ENCODE measurements at places on chromosomes 11 and 22.

GRCh38 chr11:67604815-67605214 lies 1.9 kb upstream of the NDUFV1 start:
- DNase-seq, result no peak

- DNase-seq, result peak; percentile 93
These were observed 56.3 kb upstream of the SLC5A12 start for GRCh38 chr11:26778000-26778757.

- no peak for DNase-seq
These were observed 97.7 kb downstream of the TEAD1 start for GRCh38 chr11:12771875-12772274.

GRCh38 chr11:45021001-45021400 lies 70.3 kb upstream of the TP53I11 start:
- DNase-seq, result no peak

DNA sequence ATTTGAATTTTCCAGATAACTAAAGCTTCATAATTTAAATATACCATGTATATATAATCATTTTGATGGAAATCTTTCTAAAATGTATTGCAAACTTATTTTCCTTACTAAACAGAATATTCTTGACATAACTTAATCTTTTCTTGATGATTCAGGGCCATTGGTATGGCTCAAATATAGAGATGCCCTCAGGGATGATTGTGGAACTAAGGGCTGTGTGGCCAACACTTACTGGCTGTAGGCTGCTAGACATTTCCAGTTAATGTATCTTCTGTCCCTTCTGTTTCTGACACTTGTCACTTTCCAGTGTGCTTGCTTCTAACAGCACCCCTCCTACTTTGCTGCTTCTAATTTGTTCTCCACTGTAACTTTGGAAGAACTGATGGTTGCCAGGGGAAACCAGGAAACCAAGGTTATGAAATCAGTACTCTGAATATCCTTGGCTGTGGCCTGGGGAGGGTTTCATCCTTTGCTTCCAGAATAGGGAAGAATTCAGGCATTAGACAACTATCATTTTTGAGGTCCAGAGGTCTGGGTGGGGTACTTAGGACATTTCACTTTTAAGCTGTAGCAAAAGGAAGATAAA lies 697.2 kb downstream of the ETS1 start:
- DNase-seq, result peak; percentile 17

GRCh38 chr22:23790819-23791737 lies 4.3 kb downstream of the SMARCB1 start:
- peak; percentile 29 for DNase-seq

GRCh38 chr11:20474882-20475517 lies 87.5 kb downstream of the PRMT3 start:
- DNase-seq, result no peak

- peak; percentile 73 for DNase-seq
These were observed 42.4 kb downstream of the ADAMTS8 start for GRCh38 chr11:130386056-130386455.

DNA sequence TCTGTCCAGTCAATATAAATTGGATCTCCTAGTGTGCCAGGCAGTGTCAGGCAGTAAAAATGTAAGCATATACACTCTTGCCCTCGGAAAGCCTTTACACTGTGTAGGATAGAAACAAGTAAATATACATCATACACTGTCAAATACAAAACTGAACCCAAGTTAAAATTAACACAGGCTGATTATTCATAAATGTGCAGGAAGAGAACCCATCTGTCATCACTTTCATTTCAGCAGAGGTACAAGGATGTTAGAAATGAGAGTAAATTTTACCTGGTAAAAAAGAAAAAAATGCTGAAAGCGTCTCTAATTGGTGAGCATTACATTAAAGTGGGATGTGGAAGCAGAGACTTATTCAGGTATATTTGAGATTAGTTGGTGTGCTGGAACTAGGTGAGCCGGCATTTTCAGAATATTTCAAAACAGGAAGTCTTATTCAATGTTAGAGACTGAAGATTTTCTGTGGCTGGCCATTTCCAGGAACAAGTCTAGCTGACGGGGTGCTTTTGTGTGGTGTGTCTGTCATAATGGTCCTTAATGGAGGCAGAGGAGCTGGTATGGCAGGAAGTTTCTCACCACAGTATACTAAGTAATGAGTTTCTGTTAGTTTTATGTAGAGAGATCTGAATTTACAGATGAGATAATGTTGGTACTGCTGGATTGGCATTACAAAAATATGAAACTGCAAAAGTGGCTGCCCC lies 192.6 kb downstream of the CASP12 start:
- no peak for DNase-seq

GRCh38 chr11:15471048-15471894 lies 356.5 kb downstream of the INSC start:
- no peak for DNase-seq

DNA sequence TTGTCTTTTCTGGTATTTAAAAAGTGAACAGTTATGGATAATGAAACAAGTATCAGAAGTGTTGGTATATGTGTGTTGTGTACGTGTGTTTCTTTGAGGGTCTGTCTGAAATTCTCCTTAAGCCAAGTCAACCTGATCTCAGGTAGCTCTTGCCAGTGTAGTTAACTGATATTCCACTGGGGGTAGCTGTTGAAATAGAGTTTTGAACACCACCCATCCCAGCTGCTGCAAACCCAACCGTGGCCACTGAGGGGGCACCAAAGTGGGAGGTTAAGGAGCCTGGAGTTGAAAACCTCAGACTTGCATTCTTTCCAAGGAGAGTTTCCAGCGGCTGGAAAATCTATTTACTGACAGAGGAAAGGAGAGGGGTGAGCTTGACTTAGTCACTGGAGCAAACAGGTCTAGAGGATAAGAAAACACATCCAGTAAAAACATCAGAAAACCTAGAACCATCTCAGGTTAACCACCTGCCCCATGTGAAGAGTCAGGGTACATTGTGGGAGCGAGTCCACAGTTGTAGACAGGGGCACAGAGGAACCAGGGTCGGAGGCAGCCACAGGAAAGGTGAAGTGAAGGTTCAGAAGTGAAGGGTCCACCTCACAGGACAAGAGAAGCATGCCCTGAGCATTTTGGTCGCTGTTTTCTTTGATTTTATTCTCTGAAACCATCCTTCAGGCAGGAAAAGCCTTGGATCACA lies 8.8 kb upstream of the CUL5 start:
- peak; percentile 24 for DNase-seq
